ENCODE measurements at places on chromosomes 7 and 10.

DNA sequence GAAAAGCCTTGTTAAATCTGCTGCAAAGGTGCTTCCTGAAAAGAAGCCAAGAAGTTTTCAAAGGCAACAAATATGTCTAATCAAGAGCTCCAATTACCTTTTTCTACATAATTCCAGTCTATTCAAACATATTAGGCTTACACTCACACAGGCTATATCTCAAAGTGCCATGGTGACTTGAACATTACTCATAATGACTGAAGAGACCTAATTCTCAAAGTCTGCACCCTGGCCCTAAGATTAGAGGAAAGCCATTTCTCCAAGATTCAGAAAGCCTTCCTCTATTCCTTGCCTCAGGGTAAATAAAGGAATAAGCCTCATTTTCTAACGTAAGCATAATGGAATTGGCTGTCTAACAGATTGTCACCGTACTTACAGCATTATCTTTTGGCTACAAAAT is 78.3 kb upstream of the THSD7A start:
- DNase-seq = no peak

DNA sequence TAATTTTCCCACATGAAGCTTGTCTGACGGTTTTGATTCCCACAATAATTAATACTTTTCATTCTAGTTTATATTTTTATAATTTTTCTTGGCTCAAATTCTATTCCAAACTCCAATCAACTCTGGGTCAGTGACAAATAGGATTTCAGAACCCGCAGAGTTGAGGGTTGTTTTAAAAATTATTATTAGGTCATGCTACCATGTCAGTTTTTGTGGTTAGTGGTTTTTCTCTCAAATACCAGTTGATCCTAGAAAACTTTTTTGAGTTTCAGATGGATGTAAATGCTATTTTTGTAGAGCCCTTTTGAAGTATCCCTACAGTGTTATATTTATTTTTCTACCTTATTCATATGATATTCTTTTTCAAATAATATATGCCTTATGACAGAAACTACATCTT is 237.4 kb downstream of the SEMA3D start:
- DNase-seq = no peak

GRCh38 chr10:75544386-75544785 is 113.0 kb downstream of the LRMDA start:
- no peak for DNase-seq

DNA sequence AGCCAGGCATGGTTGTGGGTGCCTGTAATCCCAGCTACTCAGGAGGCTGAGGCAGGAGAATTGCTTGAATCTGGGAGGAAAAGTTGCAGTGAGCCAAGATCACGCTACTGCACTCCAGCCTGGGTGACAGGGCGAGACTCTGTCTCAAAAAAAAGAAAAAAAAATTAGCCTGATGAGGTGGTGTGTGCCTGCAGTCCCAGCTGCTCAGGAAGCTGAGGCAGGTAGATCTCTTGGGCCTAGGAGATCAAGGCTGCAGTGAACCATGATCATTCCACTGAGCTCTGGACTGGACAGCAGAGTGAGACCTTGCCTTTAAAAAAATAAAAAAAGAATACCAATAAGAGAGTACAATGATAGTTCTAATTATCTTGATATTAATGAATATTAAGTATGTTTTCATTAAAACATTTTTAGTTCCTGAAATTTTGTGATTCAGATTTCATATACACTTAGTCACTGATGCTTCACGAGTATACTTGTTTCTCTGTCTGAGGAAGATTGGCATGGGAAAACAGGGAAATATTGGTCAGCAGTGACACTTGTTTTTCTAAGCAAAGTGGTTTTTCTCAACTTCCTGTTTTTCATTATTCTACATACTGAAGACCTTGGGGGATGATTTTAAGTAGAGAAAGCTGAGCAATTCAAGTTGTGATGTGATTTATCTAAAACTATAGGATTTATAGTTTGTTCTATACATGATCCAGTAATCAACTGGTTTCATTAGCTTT is 76.8 kb downstream of the ADK start:
- no peak for DNase-seq

Measured in COLO829 (cell line).